ENCODE measurements at places on chromosomes 2 and 18.

- DNase-seq: peak; percentile 6
Measured at GRCh38 chr2:224381521-224382279, 20.2 kb downstream of the FAM124B start.

DNA sequence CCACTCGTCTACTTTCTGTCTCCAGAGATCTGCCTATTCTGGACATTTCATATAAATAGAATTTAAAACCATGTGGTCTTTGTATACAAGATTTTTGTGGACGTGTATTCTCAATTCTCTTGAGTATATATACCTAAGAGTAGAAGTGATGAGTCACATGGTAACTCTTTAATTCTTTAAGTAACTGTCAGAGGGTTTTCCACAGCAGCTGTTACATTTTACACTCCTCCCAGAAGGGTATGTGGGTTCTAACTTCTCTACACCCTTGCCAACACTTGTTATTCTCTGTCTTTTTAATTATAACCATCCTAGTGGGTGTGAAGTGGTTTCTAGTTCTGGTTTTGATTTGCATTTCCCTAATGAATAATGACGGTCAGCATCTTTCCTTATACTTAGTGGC, 70.9 kb downstream of the MAP3K20 start:
- DNase-seq: peak; percentile 31

DNA sequence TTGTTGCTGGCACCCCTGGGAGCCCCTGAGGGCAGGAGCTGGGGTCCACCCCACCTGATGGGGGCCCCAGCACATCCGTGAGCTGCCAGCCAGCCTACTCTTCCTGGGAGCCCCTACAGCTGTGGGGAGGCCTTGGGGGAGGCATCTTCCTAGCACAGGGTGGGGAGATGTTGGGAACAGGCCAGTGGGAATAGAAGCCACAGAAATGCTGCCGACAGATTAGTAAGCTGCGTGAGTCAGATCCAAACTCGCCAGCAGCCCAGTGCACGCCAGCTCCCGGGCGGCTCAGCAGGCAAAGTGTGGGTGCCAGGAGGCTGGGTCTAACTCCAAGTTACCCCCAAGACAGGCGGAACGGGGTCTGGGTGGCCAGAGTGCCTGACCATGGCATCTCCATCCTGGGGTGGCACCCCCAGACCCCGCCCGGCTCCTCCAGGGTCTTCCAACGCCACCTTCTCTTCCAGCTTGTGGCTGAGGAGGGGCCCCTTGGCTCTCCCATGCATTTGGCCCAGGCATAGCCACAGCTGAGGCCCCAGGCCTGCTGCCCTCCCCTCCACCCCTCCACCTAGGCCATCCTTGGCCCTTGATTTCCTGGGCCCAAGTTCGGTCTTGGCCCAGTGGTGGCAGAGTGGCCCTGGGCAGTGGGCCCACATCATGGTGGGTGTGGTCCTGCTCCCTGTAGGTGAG, 15.3 kb downstream of the CROCC2 start:
- peak; percentile 94 for DNase-seq

GRCh38 chr2:74259191-74259590, 60.8 kb downstream of the MTHFD2 start:
- DNase-seq: no peak

GRCh38 chr2:20622731-20623130, 28.2 kb downstream of the HS1BP3 start:
- DNase-seq: no peak

- DNase-seq: no peak
Measured at GRCh38 chr2:174588463-174588862, 9.1 kb downstream of the WIPF1 start.

DNA sequence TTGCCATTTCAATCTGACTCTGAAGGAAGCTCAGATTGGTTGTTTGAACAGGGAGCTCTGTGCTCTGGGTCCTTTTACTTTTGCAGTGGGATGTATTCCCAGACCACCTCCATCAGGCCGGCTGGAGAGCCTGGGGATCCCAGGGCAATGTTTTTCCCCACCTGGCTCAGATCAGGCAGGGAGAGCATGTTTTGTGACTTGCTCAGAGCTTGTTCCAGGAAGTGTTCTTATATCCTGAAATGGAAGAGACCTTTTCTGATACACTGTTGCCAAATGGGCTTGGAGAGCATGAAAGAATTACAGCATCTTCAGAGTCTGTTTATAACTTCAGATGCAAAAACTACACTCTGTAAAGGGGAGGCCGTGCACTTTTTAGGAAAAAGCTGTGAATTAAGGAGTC, 56.0 kb downstream of the LIPG start:
- DNase-seq: no peak

DNA sequence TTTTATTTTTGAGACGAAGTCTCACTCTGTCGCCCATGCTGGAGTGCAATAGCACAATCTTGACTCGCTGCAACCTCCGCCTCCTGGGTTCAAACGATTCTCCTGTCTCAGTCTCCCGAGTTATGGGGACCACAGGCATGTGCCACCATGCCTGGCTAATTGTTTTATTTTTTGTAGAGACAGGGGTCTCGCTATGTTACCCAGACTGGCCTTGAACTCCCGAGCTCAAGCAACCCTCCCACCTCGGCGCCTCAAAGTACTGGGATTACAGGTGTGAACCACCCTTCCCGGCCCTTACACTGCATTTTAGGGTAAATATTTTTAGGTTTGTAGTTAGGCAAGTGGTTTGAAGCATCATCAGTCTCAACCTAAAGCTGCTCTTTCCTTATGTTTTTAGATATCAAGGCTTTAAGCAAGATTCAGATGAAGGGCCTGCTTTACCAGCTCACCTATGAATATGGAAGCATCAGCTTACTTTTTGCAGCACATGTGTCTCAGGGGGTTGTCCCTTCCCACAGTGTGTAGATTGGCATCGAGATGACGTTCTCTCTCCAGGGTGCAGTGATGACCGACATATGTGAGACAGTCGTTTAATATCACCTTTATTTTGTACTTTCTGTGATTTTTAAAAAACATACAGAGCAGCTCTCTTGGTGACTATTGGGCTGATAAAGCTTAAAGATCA, 47.2 kb downstream of the ATIC start:
- no peak for DNase-seq

GRCh38 chr18:9862686-9863085, 23.1 kb upstream of the TXNDC2 start:
- DNase-seq: no peak

GRCh38 chr18:35049111-35050027, 8.2 kb downstream of the MAPRE2 start:
- DNase-seq: peak; percentile 46

GRCh38 chr18:34626404-34627136, 83.5 kb upstream of the DTNA start:
- no peak for DNase-seq

DNA sequence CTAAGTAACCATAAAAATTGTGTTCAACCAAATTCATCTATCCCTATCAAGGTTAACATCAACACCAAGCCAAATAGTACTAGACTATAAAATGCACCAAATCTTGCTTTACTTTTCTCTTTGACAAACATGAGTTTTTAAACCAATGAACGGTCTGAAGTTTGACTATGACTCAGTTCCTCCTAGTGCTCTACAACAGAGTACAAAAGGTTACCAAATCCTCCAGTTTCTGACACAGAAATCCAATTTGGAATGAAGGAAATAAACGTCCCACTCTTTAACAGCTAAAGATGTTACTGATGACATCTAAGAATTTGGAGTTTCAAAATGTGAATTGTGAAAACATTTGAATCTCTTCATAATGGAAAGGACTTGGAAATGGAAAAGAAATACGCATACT, 11.8 kb upstream of the ACVR1 start:
- no peak for DNase-seq

DNA sequence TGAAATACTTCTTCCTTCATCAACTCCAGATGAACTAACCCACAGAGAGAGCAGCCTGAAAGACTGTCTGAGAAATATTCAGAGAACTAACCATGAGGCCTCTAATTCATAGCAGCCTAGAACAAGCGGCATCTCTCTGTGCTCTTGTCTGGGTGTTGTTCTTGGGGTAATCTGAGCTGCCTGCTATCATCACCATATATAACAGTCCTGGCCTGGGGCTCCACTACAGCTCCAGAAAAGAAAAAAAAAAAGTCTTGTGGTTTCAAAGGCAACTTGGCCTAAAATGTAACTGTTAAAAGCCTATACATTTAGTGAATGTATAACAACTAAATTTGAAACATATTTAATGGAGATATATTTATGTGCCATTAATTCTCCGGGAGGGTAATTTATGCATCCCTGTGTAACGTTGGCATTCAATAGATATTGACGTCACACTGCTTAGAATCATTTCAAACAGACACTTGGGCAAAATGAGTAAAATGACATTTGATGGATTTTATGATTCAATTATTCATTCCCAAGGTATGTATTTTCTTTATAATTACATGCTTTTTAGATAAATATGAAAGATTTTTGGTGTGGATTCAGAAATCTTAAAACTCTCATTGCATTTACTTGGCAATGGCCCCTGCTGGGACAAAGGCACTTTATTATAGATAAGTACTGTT, 294.3 kb downstream of the HRH4 start:
- DNase-seq: no peak

GRCh38 chr2:120850551-120850950, 114.9 kb downstream of the GLI2 start:
- no peak for DNase-seq

DNA sequence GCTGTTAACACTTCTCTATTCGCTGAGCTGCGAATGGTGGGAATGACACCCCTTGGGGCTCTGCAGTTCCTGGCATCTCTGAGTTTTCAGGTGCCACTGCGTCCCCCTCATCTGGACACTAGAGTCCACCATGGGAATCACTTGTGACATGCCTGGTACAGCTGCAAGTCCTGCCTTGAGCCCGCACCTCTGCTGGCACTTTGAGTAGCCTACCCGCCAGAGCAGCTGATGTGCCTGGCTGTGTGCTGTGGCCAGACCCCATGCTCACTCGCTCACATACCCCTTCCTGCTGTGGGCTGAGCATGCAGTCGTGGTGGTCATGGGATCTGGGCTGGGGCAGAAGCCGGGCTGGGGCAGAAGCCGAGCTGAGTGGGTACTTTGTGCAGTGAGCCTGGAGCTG, 117.6 kb downstream of the RND3 start:
- DNase-seq: no peak

DNA sequence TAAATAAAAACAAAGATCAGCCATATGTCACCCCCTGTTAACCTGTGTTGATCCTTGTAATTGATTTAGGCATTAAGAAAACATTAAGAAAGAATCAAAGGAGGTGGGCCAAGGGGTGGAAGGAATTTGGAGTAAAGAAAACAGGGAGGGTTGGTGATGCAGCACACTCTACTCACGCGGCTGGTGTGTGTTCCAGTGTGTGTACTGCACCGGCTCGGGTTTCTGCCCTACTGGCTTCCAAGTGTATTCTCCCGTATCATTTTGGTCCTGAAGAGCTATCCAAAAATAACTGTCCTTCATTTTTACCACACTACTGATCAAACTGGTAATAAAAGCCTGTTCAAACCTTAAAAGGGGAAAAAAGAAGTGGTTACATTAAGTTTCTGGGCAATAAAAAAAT, 56.9 kb downstream of the PLA2R1 start:
- DNase-seq: no peak

DNA sequence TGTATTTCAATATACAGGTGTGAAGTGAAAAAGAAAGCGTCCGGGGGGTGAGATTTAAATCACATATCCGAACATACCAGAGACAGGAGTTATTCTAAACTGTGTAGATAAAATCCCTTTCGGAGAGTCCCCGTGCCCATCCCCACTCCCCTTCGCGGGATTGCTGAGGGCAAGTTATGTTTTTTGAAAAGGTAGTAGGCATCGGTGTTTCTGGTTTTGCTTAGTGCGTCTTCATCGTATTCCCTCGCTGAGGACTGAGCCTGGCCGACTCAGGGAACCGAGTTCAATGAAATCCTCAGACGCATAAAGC, 583.4 kb downstream of the ZEB2 start:
- DNase-seq: no peak

DNA sequence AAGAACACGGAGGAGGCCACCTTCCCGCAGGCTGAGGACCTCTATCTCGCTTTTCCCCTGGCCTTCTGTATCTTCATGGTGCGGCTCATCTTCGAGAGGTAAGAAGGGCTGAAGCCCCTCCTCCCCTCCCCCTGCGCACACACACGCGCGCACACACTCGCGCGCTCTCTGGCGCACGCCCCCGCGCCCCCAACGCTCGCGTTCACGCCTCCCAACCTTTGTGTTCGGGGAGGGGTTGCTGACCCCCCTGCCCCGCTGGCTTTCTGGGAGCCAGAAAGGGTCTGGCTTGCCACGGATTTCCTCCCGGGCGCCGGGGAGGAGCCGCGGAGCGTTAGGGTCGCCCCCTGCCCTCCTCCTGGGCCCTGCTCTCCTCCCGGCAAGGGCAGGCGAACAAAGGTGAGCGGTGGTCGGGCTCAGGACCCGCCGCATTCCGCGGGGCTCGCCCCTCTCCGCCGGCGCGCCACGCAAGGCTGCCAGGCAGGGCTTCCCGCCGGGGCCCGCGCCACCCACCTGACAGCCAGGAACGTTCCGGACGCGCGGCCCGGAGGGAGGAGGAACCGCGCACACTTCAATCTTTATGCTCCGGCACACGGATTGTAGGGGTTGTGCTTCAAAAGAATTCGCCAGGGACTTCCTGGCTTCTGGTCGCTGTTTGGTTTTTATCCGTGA, 583 bp downstream of the CERS6 start:
- peak; percentile 50 for DNase-seq

DNA sequence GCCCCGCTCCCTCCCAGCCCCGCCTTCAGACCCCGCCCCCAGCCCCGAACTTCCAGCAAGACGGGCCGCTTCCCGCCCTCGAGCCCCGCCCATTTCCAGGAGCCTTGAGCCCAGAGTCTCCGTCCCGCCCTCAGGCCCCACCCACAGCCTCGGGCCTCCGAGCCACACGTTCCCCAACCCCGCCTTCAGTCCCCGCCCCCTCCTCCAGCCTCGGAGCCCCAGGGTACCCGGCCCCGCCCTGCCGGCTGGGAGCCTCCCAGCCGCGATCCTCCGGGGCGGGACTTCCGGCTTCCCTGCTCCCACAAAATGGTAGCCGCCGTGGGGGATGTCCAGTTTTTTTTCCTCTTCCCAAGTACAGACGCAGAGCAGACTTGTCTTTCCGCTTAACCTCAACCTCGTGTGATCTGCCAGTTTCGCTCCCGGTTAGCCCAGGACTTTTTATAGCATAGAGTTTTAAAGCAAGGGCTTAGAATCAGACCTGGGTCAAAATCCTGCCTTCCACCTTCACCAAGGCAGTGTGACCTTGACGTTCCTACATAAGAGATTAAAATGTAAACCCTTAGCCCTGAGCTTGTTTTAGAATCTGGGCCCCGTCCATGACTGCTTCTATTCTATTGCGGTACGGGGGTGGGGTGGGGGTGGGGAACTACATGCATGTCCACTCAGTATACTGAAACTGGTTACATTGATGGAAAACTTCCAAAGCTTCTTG, 435 bp upstream of the GPR155 start:
- peak; percentile 98 for DNase-seq

DNA sequence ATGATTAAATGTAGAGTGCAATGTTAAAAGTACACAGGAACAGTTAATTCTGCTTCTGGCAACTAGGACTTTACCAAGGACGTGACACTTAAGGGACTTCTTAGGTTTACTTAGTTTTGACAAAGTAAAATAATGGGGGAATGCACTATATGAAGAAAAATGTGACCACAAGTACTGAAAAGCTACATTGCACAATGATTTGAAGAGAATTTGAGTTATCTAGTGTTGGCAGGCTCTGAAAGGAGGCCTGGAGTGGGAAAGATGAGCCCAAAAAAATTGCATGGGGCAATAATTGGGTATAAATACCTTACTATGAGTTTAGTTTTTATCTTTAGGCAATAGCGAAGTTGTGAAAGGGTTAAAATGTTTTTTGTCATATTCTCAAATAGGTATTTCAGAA, 173.7 kb downstream of the DOK6 start:
- DNase-seq: no peak

Measured in EL (cell line).